ENCODE measurements at places on chromosomes 4 and X.

GRCh38 chr4:171601091-171601490 is 212.1 kb upstream of the GALNTL6 start:
- no peak for DNase-seq

DNA sequence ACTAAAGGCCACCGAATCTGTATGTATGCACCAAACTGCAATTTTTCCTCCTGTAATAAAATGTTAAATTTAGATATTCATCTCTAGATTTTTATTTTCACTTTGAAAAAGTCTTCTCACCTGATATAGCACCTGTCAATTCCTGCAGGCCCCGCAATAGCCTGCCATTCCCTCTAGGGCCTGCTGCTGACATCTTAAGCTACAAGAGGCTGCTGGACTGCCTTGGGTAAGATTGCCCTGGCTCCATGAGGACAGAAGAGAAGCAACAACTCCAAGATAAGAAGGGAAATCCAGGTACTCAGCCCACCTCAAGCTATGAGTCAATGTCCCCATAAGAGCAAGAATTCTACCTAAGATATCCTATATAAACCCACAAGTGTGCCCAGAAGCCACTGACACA is 230.2 kb upstream of the AGTR2 start:
- no peak for DNase-seq

- no peak for DNase-seq
Observed at GRCh38 chr4:87071401-87071800, 136.6 kb downstream of the AFF1 start.

GRCh38 chrX:38018766-38019425 is 12.5 kb downstream of the SYTL5 start:
- DNase-seq, result no peak

DNA sequence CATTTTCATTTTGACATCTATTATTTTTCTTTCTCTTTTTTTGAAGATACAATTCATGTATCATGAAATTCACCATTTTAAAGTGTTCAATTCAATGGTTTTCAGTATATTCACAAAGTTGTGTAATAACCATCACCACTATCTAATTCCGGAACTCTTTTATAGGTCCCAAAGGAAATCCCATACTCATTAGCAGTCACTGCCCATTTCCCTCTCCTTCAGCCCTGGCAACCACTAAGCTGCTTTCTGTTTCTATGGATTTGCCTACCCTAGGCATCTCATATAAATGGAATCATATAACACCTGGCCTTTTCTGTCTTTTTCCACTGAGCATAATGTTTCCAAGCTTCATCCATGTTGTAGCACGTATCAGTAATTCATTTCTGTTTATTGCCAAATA is 3.2 kb upstream of the FGF2 start:
- DNase-seq, result no peak

- no peak for DNase-seq
Observed at GRCh38 chr4:59834943-59835342, 1365.2 kb upstream of the ADGRL3 start.

GRCh38 chrX:120999413-120999812 is 13.9 kb upstream of the CT47A1 start:
- no peak for DNase-seq

- no peak for DNase-seq
Observed at GRCh38 chr4:2165391-2165790, 76.5 kb downstream of the HAUS3 start.

- DNase-seq, result no peak
Observed at GRCh38 chr4:40870150-40870549, 120.4 kb downstream of the NSUN7 start.

GRCh38 chrX:8721536-8721935 is 10.4 kb downstream of the ANOS1 start:
- DNase-seq, result no peak

GRCh38 chrX:107374132-107374531 is 75.3 kb upstream of the FRMPD3 start:
- no peak for DNase-seq

GRCh38 chr4:144421839-144422565 is 224.0 kb upstream of the HHIP start:
- no peak for DNase-seq

- DNase-seq, result no peak
Observed at GRCh38 chrX:45322820-45323219, 122.1 kb upstream of the DIPK2B start.

GRCh38 chrX:1507511-1508463 is 29.2 kb downstream of the P2RY8 start:
- no peak for DNase-seq

GRCh38 chrX:129631849-129632248 is 22.9 kb downstream of the APLN start:
- no peak for DNase-seq

DNA sequence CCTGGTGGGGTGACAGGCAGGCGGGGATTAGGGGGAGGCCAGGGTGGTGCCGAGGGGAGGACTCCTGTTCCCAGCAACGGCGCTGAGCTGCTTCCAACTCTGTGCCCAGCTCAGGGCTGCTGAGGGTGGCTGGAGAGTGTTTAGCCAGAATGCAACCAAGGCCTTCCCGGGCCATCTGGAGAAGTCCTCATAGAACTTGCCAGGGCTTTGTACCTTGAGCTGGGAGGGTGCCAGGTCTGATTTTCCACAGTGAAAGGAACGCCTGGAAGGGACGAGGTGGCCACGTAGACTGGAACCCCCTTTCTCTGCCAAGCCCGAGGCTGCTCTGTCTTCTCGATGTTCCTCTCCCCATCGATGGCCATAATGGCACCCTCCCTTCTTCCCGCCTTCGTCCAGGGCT is 57.0 kb upstream of the GPR78 start:
- DNase-seq, result no peak

DNA sequence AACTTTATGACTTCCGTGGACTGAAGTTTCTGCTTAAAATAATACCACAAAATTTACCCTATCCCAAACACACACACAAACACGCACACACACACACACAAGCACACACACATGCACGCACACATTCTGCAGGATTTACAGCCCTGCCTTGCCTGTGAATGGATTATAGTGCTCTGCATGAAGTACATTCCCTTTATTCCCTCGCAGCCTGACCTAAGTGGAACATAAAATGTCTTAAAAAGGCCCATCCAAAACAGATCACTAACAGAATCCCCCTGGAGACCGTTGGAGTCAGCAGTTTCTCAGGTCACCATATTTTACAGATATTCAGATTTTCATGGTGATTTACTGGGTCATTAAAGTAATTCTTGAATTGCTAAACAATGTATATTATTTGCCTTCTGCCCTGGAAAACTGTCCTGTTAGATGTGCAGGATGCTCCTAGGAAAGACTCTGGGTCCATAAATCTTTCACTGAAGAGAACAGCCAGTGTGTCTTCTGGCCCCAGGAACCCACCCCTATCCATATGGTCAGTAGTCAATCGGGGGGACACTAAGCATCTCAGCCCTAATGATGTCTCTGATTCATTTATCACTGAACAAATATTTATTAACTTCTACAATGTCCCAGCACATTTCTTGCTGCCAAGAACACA is 587.7 kb upstream of the BOD1L1 start:
- DNase-seq, result no peak

GRCh38 chrX:130024127-130024526 is 41.7 kb downstream of the BCORL1 start:
- no peak for DNase-seq

DNA sequence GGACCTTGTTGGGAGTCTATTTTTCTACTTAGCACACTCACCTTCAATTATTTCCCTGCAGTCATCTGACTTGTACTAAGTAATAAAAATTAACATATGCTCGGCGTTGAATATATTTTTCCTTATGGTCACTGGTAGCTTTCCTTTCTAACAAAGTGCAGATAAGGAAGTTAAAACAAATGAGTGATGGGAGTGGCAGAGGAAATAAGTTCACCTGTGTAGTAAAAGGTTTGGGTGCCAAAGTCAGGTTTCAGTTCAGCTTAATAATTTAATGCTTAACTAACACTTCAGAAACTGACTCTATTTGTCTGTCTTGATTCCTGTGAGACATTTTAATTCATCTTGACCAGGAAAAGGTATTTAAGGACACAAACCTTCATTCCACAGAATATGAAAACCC is 184.4 kb downstream of the PCDH7 start:
- DNase-seq, result no peak

DNA sequence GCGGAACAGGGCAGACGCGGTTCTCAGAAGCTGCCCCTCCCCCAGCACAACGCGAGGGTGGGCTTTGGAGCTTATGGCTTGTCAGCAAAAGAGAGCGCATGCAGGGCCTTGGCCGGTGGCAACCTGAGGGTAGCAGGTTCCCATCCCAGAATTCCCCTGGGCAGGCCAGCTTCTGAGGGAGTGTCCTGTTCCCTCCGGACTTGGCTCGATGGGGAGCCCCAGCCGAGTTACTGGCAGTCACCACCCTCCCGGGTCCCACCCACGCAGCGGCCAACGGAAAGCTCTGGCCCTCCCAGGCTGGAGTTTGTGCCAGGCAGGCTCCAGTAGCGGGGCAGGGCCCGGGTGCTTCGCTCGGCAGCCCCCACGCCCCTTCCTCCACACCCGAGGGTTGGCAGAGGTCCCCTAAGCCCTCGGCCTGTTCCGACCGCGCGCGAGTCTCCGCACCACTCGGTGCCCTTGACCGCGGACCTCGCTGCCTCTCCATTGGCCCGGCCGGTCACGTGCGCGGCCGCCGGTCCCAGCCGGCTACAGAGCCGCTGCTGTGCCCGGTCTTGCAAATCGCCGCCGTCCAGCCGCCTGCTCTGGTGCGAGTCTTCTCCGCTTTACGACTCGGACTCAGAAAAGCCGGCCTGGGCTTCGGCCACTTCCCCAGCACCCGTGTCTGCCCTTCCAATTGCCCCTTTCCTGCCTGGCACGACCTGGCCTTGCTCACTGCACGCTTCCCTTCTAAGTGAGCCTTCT is 20.9 kb upstream of the MTM1 start:
- DNase-seq, result no peak

GRCh38 chrX:11449613-11450012 is 156.4 kb downstream of the AMELX start:
- DNase-seq, result no peak

DNA sequence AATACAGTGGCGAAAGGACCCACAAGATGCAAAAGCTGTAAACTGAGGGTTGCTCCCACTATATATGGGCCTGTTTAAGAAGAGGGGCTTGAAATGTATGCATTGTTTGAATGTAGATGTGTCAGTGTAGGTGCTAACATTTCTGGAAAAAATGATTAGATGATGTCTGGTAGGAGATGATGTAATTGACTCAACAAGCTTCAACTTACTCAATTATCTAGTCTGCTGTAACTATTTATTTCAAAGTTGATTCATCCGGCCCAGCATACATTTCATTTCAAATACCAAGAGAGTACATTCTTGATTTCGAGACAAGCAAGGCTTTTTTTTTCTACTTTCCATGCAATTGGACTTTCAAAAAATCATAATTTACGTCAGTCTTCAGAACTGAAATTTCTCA is 9.3 kb upstream of the ENAM start:
- no peak for DNase-seq

DNA sequence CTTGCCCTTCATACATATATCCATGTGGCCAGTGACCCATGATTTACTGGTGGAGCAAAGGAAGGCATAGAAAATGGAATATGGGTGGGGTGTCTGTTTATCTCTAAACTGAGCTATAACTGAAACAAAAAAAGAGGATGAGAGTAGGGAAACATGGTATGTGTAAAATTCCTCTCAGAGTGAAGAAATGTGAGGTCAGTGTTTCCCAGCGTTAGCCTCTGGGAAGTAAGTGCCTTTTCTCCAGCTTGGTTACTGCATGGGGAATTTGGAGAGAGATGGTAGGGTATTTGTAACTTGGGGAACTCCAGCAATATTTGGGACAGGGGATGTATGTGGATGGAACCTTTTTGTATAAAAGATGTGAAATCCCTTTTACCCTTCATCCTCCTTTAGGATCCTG is 89.4 kb downstream of the AFF1 start:
- no peak for DNase-seq
